Inflammatory macrophage (primary cell): ENCODE measurements at places on chromosomes 7 and 10.

DNA sequence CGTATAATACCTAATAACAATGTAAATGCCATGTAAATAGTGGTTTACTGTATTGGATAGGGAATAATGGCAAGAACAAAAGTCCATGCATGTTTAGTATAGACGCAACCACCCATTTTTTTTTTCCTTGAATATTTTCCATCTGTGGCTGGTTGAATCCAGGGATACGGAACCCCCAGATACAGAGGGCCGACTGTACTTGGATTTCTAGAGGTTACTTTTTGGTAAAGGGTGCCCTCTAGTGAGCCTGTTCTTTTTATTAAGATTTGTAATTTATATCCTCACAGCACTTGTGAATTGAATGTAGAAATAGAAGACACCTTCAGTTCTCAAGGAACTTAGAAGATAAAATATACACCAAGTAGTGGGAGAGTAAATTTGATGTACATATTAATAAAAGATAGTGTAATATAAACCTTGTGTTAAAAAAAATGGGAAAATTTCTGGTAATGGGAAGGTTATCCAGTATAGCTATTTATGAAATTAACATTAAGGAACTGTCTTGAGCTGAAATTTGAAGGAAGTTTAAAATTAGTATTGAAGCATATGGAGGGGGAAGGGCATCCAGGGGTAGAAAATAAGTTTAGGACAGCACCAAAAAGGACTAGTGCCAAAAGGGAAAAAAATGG, 32.0 kb downstream of the EXOC6 start:
- DNase-seq, result peak; percentile 44

DNA sequence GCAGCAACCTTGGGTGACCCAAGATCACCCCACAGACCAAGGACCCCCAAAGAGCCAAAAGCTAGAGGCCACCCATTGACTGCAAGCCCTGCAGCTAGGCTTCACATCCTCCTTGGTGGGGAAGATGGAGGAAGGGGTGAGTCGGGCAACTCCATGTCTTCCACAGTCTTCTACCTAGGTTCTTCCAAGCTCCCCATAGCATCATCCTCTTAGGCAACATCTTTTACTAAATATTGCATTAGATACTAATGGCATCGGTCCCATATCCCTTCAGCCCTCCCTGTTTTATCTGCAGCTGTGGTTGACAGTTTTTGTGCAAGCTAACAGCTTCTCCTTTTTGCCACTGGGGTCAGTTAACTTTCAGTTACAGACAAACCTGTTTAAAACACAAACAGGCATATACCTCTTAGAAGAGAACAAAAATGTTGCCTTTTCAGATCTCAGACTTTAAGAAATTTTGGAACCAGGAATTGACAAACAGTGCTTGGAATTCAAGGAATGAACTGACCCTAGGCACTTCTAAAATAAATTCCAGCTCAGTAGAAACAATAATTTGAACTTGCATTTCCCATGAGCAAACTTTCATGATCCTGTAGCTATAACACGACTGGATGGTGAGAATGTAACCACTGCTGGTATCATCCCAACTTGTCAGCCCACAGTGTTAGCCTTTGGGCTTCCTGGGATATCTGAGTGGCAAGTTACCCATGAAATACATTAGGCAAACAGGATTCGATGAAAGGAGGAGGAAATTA, 33.9 kb upstream of the MSMB start:
- peak; percentile 77 for DNase-seq

GRCh38 chr7:1024331-1024841, 20.0 kb upstream of the GPR146 start:
- no peak for DNase-seq

GRCh38 chr7:66453340-66453739, 175.3 kb upstream of the KCTD7 start:
- DNase-seq, result no peak

DNA sequence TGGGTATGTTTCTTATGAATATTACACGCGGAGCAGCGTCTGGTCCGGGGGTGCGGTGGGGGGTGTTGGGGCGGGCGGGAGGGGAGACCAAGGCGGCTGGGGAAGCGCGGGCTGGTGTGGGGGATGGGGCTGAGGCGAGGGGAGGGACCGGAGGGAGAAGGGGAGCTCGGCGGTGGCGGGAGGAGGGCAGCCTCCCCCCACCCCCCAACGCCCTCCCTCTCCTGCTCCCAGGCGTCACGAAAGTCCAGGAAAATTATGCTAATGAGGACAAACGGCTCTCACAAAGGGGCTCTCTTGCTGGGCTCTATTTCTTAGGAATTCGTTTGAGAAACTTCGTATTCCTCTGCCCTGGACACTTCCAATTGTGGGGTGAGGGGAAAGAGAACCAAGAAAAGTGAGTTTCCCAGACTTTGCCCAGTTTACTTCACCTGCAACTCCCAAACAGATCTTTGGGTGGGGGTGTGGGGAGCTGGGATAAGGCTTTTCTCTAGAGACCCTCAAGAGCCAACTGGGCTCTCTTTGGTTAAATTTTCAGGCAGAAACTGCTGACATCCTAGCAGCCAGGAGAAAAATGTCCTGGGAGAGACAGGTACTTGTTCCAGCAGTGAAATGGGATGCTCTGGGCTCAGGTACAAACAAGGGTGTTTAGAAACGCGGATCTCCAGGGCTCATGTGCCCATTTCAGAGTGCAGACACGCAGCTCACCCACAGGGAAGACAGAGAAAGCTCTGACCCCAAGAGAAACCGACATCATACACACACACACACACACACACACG, 11.7 kb upstream of the HOXA2 start:
- no peak for DNase-seq

DNA sequence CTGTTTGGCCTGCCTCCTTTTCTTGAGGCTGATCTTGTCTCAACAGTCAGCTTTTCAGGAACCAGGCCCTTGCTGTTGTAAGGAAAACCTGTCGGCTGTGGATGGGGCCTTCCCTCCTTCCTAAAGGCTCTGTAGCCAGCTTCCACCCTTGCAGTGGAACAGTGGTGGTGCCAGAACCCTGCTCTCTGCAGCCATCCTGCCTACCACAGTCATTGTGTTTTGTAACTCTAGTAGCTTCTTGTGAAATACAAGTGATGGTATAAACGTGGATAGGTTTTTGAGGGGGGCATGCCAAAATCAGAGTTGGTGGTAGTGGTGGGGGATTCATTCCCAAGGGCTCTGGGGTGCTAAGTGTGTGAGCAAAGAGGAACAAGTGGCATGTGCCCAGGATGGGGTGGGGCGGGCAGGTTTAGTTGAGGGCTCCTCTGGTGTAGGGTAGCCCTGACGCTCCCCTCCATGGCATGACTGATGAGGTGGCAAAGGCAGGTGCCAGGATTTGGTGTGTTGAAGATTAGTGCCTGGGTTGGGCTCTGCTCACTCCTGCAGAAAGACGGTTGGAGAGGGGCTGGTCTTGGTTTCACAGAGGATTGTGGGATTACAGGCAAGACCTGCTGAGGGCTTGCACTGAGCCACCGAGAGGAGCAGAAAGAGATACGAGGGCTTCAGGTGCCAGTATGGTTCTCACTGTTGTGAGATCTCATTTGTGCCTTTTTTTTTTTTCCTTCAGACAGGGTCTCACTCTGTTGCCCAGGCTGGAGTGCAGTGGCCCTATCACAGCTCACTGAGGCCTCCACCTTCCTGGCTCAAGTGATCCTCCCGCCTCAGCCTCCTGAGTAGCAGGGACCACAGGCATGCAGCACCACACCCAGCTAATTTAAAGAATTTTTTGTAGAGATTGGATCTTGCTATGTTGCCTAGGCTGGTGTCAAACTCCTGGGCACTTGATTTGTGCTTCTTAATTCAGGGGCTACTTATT, 7.4 kb downstream of the TSPAN14 start:
- no peak for DNase-seq

DNA sequence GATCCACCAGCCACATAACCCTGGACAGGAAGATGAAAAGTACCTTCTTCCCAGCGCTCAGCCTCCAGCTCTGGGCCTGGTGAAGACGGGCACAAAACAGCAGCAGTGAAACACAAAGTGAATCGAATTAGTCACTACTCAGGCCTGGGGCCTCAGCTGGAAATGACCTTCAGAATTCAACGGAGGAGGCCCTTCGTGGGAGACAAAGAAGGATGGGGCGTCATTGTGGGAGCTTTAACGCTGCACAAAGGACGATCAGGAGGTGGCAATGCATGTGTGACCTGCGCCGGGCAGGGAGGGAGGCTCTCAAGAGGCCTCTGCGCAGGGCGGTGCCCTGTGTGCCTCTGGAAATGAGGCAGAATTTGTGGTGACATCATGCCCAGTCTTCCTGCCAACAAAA, 161.9 kb downstream of the DNAJB6 start:
- DNase-seq, result no peak

GRCh38 chr7:3695602-3696001, 394.6 kb downstream of the SDK1 start:
- DNase-seq, result no peak

- DNase-seq, result no peak
Measured at GRCh38 chr7:100614308-100614861, 2.0 kb downstream of the MOSPD3 start.

GRCh38 chr7:15972862-15973275, 286.4 kb upstream of the MEOX2 start:
- DNase-seq, result peak; percentile 42

- DNase-seq, result no peak
Measured at GRCh38 chr7:38502848-38503247, 128.3 kb downstream of the AMPH start.

DNA sequence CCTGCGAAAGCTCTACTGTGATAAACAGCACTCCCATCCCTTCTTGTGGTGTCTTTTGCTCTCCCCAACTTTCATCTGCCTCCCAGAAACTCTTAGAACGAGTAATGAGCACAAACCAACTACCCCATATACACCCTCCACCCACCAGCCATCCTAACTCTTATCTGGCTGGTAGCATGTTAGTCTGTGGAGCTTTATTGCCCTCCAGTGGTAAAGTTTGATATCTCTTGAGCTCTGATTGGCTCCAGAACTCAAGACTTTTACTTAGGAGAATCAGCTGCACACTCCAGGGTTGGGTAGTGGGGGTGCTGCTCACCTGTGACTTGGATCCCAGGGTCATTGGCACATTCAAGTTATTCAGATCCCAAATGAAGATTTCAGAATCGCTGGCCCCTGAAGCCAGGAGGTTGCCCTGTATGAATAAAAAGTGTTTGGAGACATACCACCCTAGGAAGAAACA, 10.9 kb downstream of the SEC31B start:
- peak; percentile 58 for DNase-seq

- DNase-seq, result no peak
Measured at GRCh38 chr7:93407239-93407638, 167.3 kb downstream of the CALCR start.
